Heart right ventricle (tissue), 16 donors: ENCODE measurements at places on chromosomes 16 and 17.
A peak's percentile ranks its signal among the peaks of the same experiment; 100 is the strongest.

DNA sequence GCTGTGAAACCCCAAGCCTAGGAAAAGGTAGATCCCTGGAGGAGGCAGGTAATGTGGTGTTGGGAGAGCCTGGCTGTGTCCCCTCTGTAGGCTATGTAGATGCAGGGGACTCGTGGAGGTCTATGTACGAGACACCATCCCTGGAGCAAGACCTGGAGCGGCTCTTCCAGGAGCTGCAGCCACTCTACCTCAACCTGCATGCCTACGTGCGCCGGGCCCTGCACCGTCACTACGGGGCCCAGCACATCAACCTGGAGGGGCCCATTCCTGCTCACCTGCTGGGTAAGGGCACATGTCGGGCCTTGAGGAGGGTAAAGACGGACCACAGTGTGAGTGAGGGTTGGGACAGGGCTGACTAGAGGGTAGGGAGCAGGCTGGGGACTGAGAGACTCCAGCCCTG is 12.0 kb downstream of the ACE start:
- no peaks in the 10 kb centered on the region for H3K27me3 ChIP-seq
- H3K27ac ChIP-seq = no peak overlapping the region
- H3K4me1 ChIP-seq = no peaks in the 10 kb centered on the region
- H3K4me3 ChIP-seq = no peak overlapping the region
- peaks cover 91% of the 10 kb centered on the region for H3K36me3 ChIP-seq

- H3K27ac ChIP-seq = peak overlapping the region; percentile 30
- no peak for DNase-seq
- H3K27me3 ChIP-seq = no peaks in the 10 kb centered on the region
- peaks cover 44% of the 10 kb centered on the region for H3K4me1 ChIP-seq
These were observed 7.4 kb downstream of the PRCD start for GRCh38 chr17:76547183-76547641.

DNA sequence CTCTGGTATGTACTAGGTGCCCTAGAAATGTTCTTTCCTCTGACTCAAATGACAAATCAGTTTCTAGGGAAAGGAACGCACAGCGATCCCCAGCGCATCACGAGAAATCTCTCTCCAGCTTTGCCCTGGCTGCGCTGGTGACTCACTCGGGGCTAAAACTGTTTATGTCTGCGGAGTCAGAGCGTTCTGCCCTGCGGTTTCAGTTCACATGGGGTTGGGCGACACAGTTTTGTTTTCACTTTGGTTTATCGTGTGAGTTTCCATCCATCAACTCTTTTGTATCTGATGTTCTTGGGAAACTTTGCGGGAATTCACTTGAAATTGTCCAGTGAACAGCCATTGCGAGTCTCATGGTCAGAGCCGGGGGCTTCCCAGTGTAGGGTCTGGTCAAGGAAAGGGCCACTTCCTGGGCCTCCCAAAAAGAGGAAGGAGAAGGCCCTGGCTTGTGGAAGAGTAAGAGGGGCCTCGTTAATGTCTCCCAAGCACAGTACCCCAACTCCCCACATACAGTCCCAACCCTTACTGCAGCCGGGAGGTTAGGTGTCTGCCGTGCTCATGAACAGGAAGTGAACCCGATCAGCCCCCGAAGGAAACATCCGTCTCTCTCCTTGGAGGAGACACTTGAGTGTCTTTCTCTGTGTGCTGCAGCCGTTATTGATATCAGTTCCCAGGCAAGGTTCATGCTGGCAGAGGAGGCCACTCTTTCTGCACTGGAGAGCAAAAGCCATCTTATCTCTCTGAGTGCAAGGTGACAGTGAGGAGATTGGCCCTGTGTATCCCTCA is 643.2 kb downstream of the WWOX start:
- no peaks in the 10 kb centered on the region for H3K36me3 ChIP-seq
- H3K4me3 ChIP-seq = no peak overlapping the region
- H3K4me1 ChIP-seq = no peaks in the 10 kb centered on the region

- no peaks in the 10 kb centered on the region for H3K36me3 ChIP-seq
- peaks cover 8% of the 10 kb centered on the region for H3K27me3 ChIP-seq
- DNase-seq = no peak
- no peak overlapping the region for H3K4me3 ChIP-seq
These were observed 29.7 kb downstream of the TBX21 start for GRCh38 chr17:47762728-47763127.

- H3K27ac ChIP-seq = no peak overlapping the region
- no peaks in the 10 kb centered on the region for H3K36me3 ChIP-seq
- no peaks in the 10 kb centered on the region for H3K4me1 ChIP-seq
These were observed 40.4 kb upstream of the DNAH17 start for GRCh38 chr17:78617511-78618061.

DNA sequence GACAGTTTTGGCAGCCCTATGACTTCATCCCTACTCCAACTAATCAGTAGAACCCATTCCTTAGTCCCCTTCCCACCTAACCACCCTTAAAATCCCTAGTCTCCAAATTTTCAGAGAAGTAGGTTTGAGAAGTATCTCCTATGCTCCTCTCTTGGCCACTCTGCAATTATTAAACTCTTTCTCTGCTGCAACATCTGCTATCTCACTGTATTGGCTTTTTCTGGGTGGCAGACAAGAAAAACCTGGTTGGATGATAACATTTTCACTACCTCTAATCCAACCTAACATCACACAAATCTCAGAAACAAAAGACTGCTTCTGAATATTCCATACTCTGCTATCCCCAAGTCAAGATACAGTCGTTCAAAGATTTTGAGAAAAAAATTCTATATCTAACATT is 542.4 kb upstream of the SOX9 start:
- no peaks in the 10 kb centered on the region for H3K27me3 ChIP-seq
- H3K36me3 ChIP-seq = no peaks in the 10 kb centered on the region
- no peaks in the 10 kb centered on the region for H3K4me1 ChIP-seq

GRCh38 chr17:2101448-2102257 is 46.8 kb downstream of the HIC1 start:
- no peak for DNase-seq
- H3K27ac ChIP-seq = no peak overlapping the region
- H3K27me3 ChIP-seq = no peaks in the 10 kb centered on the region
- H3K36me3 ChIP-seq = no peaks in the 10 kb centered on the region
